ENCODE measurements at places on chromosomes 2 and 18. TPM values are rescaled to one million over a fixed set of nuclear protein-coding genes. Genes with fewer than 3 reads are reported as not detected.

Gene ACKR3
- 12.0 TPM for total RNA-seq

Gene POLE4
- total RNA-seq = 41.9 TPM

Gene PIKFYVE
- 23.3 TPM for total RNA-seq

Gene MC4R
- total RNA-seq = not detected

Gene TTN
- total RNA-seq = 92.5 TPM

Gene CCDC68
- total RNA-seq = 9.8 TPM

Gene ANKRD30B
- total RNA-seq = not detected

Gene PELI1
- total RNA-seq = 53.5 TPM

Gene MAP2
- total RNA-seq = 43.9 TPM

Gene TUBB8B
- not detected for total RNA-seq

- no peak for DNase-seq
Observed at GRCh38 chr2:60352491-60353405, 200.7 kb downstream of the BCL11A start.

- DNase-seq = no peak
Observed at GRCh38 chr18:12773369-12773768, 70.5 kb downstream of the PSMG2 start.

DNA sequence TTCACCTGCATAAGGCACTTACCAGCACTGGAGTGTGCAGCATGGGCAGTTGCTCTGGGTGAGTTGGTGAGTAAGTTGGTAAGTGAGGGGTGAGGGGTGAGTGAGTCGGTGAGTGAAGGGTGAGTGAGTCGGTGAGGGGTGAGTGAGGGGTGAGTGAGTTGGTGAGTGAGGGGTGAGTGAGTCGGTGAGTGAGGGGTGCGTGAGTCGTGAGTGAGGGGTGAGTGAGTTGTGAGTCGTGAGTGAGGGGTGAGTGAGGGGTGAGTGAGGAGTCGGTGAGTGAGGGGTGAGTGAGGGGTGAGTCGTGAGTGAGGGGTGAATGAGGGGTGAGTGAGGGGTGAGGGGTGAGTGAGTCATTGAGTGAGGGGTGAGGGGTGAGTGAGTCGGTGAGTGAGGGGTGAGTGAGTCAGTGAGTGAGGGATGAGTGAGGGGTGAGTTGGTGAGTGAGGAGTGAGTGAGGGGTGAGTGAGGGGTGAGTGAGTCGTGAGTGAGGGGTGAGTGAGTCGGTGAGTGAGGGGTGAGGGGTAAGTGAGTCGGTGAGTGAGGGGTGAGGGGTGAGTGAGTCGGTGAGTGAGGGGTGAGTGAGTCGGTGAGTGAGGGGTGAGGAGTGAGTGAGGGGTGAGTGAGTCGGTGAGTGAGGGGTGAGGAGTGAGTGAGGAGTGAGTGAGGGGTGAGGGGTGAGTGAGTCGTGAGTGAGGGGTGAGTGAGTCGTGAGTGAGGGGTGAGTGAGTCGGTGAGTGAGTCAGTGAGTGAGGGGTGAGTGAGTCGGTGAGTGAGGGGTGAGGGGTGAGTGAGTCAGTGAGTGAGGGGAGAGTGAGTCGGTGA, 17.1 kb downstream of the THAP4 start:
- DNase-seq = no peak

- no peak for DNase-seq
Observed at GRCh38 chr2:219483451-219484342, 15.0 kb upstream of the GMPPA start.

DNA sequence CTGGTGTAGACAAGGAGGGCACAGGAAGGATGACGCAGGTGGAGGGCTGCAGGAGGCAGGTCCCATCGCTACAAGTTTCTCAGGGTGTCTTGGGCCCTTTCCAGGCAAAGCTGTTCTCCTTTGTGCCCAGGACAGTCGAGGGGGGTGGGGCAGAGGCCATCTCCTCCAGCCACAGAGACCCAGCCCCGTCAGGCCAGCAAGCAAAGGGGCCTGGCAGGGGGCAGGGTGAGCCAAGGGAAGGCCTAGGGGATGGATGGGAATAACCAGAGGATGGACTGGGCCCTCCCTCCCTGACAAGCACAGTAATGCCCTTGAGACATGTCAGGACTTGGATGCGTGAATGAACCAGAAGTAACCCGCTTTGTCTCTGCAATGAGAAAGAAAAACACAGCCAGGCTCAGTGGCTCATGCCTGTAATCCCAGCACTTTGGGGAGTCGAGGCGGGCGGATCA, 6.3 kb downstream of the TCF23 start:
- DNase-seq = no peak

DNA sequence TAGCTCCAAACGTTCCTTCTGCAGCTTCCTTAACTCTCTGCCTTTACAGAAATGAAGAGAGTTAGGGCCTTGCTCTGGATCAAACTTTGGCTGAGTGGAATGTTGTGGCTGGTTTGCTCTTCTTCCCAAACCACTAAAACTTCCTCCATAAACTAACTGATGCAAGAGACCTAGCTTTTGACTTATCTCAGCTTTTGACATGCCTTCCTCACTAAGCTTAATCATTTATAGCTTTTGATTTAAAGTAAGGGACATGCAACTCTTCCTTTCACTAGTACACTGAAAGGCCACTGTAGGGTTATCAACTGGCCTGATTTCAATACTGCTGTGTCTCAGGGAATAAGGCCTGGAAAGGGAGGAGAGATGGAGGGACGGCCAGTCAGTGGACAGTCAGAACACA, 8.3 kb downstream of the PXDN start:
- DNase-seq = no peak

- DNase-seq = no peak
Observed at GRCh38 chr2:229422063-229422462, 151.0 kb upstream of the PID1 start.

DNA sequence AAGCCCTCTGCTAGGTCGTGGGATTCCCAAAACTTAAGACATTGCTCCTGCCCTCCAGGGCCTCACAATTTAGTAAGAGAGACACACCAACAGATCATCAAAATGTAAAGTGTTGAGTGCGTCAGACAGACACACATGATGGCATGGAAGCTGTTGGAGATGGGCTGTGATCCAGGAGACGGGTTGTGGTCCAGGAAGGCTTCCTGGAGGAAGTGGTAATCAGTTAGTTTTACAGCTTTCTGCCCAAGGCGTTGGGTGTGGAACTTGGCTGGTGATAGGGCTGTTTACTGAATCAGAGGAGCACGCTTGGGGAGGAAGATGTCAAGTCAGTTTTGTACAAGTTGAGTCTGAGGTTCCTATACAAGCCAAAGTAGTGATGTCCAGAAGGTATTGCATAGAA, 24.0 kb upstream of the GLI2 start:
- DNase-seq = no peak

DNA sequence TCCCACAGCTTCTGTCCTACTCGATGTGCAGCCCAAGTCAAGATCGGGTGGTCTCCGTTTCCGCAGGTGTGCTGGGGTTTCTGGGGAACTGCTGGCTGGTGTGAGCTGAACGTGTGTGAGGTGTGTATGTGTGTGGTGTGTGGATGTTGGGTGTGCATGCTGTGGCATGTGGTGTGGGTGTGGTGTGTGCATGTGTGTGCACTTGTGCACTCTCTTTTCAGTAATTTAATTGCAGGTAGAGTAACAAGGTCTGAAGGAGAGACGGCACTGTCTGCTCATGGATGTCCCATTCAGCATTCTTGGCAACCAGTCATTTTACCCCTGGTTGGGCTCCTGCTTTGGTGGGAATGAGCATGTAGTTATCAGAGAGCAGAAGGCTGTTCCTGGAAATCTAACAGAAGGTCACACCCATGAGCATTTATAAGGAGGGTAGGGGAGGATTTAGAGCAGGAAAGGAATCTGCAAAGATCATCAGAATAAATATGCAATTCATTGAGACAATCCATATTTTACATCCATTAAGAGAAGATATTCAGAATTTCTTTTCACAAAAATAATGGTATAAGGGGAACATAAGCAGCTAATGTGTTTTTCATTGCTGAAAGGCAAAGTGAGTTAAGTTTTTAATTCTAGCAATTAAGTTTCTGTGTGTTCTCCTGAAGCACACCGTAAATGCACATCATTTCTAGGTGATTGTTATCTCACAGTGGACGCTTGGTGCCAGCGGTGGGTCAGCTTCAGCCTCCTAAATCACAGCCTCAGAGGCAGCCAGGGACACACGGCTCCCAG, 60.7 kb downstream of the ADI1 start:
- DNase-seq = no peak

DNA sequence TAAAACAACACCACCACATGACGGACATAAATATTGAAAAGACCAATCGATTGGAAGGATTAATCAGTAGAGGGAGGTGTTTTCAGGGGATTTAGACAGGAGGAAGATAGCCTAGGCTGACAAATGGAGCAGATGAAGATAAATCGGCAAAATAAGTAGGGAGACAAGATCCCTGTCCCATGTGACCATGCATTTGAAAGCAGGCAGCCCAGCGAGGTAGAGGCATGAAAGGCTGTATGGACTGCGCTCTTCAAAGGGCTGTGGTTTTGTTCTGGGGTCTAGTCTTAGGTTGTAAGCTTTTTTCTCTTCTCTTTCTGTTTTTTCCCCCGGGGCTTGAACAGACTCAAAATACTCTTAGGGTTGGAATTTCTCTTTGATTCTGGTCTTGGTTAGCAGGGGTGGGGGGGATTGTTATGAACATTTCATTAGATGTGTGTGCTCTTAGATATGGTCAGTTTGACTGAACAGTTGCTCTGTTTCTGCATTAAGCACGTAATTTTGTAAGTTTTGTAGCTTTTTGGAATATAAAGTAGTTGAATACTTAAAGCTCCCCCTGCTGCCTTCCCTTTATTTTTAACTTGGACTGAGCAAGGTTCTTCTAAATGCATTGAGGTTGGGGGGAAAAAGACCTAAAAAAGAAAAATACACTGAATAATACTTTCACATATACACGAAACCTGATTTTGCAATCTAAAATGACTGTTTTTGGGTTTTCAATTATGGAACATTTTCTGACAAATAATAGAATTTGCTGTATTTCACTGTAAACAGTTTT, 32.2 kb downstream of the ZNF532 start:
- no peak for DNase-seq

DNA sequence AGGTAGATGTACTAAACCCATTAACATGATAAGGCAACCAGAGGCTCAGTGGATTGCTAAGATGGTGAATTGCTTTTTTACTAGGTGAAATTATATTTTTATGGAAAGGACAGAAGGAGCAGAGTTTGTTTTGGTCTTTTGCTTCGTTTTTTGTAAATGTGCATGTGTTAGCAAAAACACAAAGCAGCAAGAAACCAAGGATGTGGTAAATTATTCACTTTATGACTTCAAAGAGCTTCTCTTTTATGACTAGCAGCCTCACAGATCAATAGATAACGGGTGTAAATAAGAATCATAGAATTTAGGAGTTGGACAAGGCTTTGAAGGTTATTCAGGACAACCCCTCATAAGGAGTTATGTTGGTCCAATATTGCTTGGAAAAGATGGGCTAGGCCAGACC, 615.0 kb downstream of the DPP10 start:
- no peak for DNase-seq

DNA sequence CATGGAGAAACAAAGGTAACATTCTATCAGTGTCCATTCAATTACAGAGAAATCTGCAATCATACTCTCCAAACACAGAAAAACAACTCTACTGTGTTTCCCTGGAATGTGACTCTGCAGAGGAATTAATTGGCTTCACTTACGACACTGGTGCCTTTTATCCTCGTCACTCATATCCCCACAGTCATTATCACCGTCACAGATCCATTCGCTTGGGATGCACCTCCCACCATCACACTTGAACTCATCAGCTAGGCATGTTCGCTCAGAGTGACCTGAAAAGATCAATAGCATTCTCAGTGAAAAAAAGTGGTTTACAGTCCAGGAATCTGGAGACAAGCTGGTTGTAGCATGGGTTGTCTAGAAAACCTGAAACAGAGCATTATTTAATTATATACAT, 124.3 kb downstream of the DHRS9 start:
- DNase-seq = no peak

DNA sequence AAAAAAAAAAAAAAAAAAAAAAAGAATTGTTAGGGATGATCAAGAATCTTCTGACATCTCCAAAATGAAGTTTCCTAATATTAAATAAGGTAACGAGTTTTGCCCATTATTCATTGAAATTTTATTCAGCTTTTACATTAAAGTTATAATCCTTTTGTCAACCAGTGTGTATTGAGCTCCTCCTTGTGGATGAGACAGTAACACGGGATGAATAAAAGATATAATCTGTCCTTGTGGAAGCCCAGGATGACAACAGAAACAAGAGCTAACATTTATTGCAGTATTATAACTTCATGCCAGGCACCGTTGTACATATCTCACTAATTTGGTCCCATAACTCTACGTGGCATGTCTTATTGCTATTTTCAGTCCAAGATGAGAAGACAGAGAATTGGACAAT, 33.4 kb upstream of the SERPINB7 start:
- no peak for DNase-seq

Data from mucosa of gallbladder (tissue), 1 donor.